GM23248 (cell line): ENCODE measurements at places on chromosomes 3 and 15. TPM values are rescaled to one million over a fixed set of nuclear protein-coding genes. Genes with fewer than 3 reads are reported as not detected.

The TRIM42 gene
- polyA plus RNA-seq, result not detected in 2 replicates

The GADL1 gene
- polyA plus RNA-seq, result not detected in 2 replicates

DNA sequence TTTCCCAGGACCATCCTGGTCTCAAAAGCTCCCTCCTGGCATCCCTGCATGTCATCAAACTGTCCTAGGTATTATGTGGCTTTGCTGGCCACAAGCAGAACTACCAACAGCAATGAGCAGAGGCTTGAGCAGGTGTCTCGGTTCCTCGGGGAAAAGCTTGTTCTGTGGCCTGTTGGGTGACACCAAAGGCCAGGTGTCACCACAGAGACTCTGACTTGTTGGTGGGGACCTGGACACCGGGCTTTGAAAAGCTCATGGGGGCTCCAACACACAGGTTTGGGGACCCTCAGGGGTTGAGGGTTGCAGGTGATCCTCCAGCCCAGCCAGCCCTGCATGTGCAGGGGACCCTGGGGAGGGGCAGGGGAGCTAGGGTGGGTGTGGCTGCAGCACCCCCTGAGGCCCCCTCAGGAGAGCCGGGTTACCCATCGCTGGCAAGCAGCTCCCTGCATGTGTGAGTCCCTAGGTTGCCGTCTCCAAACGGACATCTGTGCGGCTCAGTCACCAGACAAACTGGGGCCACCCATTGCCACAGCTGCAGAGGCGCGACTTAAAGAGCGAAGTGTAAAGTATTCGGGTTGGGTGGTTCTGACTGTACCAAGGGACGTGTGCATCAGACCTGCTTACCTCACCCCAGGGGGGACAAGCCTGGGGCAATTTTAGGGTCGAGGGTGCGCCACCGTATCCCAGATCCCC, 140.1 kb downstream of the CHSY1 start:
- H3K27ac ChIP-seq, result no peak overlapping the region
- H3K36me3 ChIP-seq, result no peaks in the 10 kb centered on the region
- peaks cover 15% of the 10 kb centered on the region for H3K4me1 ChIP-seq
- H3K27me3 ChIP-seq, result no peaks in the 10 kb centered on the region
- no peak overlapping the region for H3K4me3 ChIP-seq

- no peak overlapping the region for H3K27ac ChIP-seq
- peaks cover 14% of the 10 kb centered on the region; the same call in 1 of the 2 replicates for H3K27me3 ChIP-seq
- no peak for DNase-seq
- H3K36me3 ChIP-seq, result no peaks in the 10 kb centered on the region
- H3K4me1 ChIP-seq, result no peaks in the 10 kb centered on the region
These were observed 409.4 kb upstream of the FRG2C start for GRCh38 chr3:75254685-75255084.

The CLSTN2 gene
- polyA plus RNA-seq, result not detected in 2 replicates

DNA sequence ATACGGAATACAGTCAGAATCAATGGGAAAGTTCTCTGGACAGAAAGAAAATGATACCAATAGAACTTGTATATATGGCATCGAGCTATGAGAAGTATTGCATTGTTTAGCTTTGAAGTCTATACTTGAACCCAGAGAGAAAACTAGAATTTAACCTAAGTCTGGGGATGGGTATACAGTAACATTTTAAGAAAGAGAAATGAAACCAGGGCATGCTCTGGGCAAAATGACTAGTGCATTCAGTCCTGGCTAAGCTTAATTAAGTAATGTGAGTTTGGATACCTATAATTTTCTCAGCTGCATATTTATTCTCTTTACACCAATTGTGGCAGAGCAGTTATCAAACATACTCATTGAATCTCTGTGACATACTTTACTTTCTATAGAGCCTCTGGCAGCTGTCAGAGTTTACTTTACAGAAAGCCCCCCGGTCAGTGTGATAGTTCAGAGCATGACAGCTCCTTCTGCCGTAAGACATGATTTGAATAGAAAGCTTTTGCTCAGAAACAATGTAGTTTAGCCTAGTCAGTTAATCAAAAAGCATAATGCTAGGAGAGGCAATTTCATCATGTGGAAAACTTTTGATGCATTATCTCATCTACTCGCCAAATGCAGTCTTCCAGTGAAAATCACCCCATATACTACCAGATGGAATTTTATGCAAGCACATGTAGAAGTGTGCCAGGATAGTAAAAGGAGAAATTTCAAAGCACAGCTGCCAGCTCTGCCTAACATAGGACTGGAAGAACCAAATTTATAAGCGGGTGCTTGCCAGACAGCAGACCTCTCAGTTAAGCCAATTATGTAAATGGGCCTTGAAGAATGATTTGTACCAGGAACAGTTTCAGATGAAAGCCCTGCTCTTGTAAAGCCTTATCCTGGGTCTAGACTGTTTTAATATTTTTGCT, 40.7 kb downstream of the OXSM start:
- DNase-seq, result no peak
- no peak overlapping the region for H3K27ac ChIP-seq
- no peaks in the 10 kb centered on the region for H3K27me3 ChIP-seq
- H3K4me1 ChIP-seq, result no peaks in the 10 kb centered on the region

- no peaks in the 10 kb centered on the region for H3K27me3 ChIP-seq
- peak overlapping the region; percentile 86 for H3K4me3 ChIP-seq
- H3K4me1 ChIP-seq, result no peaks in the 10 kb centered on the region
- H3K27ac ChIP-seq, result peak overlapping the region; percentile 23
- H3K36me3 ChIP-seq, result no peaks in the 10 kb centered on the region
These were observed 694 bp downstream of the ABTB1 start for GRCh38 chr3:127673191-127674100.

DNA sequence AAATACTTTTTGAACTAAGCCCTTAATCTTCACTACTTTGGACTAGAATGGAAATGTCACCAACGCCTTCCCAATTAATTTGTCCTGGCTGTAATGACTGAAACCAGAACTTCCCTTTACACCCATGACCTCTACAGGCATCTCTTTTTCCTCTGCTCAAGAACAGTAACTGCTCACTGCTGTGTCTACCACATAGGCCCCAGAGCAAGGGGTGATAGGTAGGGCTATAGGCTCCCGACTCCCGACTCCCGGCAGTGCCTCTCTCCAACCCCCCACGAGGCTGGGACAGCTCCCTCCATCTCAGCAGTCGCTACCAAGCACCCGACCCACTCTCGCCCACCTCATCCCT, 384 bp upstream of the LEKR1 start:
- peak overlapping the region; percentile 98 for H3K27ac ChIP-seq
- H3K27me3 ChIP-seq, result no peaks in the 10 kb centered on the region
- peak overlapping the region; percentile 78 for H3K4me3 ChIP-seq

- no peak overlapping the region for H3K27ac ChIP-seq
- peaks cover 12% of the 10 kb centered on the region for H3K4me1 ChIP-seq
- H3K36me3 ChIP-seq, result no peaks in the 10 kb centered on the region
- peaks cover 6% of the 10 kb centered on the region for H3K27me3 ChIP-seq
These were observed 636 bp downstream of the TBC1D21 start for GRCh38 chr15:73873889-73874511.

DNA sequence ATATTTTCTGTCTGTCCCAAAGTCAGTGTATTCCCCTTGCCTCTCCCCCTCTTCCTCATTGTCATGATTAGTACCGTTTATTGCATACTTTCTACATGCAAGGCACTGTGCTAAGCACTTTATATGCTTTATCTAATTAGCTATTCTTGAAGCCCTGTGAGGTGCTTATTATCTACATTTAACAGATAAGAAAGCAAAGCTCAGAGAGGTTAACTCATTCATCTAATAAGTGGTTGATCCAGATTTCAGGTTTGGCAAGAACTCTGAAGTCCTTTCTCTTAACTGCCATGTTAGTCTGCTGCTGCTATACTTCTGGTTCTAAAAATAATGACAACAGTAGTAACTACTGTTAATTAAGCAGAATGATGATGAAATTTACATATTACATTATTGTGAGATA, 13.5 kb downstream of the IQGAP1 start:
- peak overlapping the region; percentile 94 for H3K27ac ChIP-seq
- no peaks in the 10 kb centered on the region for H3K27me3 ChIP-seq
- DNase-seq, result no peak
- H3K4me3 ChIP-seq, result peak overlapping the region; percentile 57
- peaks cover 67% of the 10 kb centered on the region for H3K4me1 ChIP-seq

- DNase-seq, result no peak
- H3K27me3 ChIP-seq, result no peaks in the 10 kb centered on the region
- no peaks in the 10 kb centered on the region for H3K36me3 ChIP-seq
- H3K4me1 ChIP-seq, result no peaks in the 10 kb centered on the region
- no peak overlapping the region for H3K4me3 ChIP-seq
These were observed 301.1 kb downstream of the SHQ1 start for GRCh38 chr3:72547183-72547582.

DNA sequence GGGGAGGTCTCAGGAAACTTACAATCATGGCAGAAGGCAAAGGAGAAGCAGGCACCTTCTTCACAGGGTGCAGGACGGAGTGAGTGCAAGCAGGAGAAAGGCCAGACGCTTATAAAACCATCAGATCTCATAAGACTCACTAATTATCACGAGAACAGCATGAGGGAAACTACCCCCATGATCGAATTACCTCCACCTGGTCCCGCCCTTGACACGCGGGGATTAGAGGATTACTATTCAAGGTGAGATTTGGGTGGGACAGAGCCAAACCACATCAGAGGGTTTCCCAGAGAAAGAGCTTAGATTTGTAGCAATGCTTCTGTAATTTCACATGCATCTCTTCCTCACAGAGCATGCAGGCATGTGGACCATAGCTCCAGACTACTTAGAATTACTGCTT, 615.7 kb upstream of the UBE2E2 start:
- no peaks in the 10 kb centered on the region for H3K4me1 ChIP-seq
- DNase-seq, result no peak
- no peak overlapping the region for H3K27ac ChIP-seq
- no peaks in the 10 kb centered on the region for H3K36me3 ChIP-seq
- no peaks in the 10 kb centered on the region for H3K27me3 ChIP-seq

DNA sequence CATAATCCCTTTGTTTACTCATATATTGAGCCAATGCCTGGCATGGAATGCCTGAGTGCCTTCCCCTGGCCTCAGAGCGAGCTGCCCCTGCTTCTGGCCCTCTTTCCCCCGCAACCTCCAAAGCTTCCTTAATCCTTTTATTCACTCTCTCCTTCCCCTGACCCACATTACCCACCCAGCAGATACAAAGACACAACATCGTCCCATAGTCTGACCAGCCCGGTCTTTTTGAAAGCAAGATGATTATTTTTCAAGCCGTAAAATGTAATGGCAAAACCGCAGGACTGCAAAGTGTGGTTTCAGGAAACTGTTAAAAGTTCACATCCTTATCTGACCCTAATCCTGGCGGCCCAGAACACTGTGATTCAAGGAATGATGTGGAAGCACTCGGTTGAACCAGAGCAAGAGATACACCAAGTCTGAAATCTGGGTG, 78.4 kb upstream of the LRTM1 start:
- no peak for DNase-seq
- no peaks in the 10 kb centered on the region for H3K27me3 ChIP-seq
- no peaks in the 10 kb centered on the region for H3K36me3 ChIP-seq
- no peak overlapping the region for H3K4me3 ChIP-seq
- no peak overlapping the region for H3K27ac ChIP-seq

DNA sequence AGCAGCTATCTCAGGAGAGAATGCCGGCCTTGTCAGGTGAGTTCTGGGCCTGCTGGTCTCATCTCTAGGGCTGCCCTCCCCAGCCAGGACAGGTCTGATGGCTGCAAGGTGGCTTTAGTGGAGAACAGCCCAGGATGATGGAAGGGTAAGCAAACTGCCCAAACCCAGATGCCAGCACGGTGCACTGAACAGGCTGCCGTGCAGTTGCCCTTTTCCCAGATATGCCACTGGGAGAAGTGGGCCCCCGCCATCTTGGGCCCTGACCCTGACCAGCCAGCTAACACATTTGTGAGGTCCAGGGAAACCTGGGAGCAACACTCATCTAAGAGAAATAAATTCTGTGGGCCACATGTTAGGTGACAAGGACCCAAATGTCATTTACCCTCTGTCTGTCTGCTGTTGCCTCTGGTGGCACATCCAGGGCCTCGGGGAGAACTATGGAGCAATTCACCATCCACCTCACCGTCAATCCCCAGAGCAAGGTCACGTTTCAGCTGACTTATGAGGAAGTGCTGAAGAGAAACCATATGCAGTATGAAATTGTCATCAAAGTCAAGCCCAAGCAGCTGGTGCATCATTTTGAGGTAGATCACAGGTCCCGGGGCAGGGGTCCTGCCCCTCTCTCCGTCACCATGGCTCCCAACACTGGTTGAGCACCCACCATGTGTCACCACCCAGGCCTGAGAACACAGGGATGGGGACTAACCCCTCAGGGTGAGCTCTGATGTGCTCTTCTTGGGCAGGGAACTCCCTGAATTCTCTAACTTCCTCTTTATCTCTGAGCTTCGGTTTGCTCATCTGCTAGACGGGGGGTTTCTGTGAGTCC, 1.8 kb downstream of the ITIH1 start:
- H3K27me3 ChIP-seq, result 0 out of 2 replicates have a peak, but pooled peaks cover 8% of the 10 kb centered on the region
- H3K4me1 ChIP-seq, result no peaks in the 10 kb centered on the region
- no peak for DNase-seq
- H3K27ac ChIP-seq, result no peak overlapping the region

The LMAN1L gene
- polyA plus RNA-seq, result not detected in 2 replicates

- H3K4me3 ChIP-seq, result no peak overlapping the region
- no peaks in the 10 kb centered on the region for H3K36me3 ChIP-seq
- DNase-seq, result peak; percentile 50
- H3K27ac ChIP-seq, result no peak overlapping the region
These were observed 112.5 kb downstream of the ADAMTS9 start for GRCh38 chr3:64575211-64575844.

The OR4M2 gene
- not detected in 2 replicates for polyA plus RNA-seq

DNA sequence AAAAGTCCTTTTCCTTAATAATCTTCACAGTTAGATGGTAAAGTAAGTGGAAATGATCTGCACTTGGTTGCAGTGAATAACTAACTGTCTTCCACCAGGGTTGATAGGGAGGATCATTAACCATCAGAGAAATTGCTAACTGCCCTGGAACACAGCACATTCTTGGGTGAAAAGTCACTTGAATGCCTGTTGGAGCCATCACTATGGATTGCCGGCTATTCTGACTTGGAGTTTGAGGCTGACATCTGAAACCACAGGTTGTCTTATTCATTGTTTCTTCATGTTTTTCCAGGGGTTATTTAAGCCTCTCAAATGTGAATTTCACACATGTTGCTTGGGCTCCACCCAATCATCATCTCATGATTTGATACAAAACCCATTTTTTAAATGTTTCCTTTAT, 901.4 kb downstream of the MCTP2 start:
- H3K36me3 ChIP-seq, result no peaks in the 10 kb centered on the region
- H3K27ac ChIP-seq, result peak overlapping the region; percentile 31
- peaks cover 41% of the 10 kb centered on the region for H3K4me1 ChIP-seq

DNA sequence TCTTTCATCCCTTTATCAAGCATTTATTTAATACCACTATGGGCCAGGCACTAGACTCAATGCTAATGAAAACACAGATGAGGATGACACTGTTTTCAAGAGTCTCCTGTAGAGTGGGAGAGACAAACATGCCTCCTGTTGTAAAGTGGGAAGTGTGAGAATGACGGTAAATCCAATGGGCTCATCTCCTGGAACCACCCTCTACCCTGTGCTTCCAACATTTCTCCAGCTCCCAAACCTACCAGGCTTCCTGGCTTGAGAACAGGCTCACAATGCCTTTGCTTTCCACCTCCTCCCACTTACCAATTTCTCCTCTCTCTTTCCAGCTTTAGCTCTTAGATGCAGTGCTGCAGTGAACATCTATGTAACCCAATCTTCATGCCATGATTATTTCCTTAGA, 54.1 kb upstream of the TBC1D23 start:
- no peaks in the 10 kb centered on the region for H3K36me3 ChIP-seq
- peaks cover 17% of the 10 kb centered on the region for H3K4me1 ChIP-seq
- H3K27ac ChIP-seq, result no peak overlapping the region
- no peak overlapping the region for H3K4me3 ChIP-seq

The NRG4 gene
- polyA plus RNA-seq, result 0.11 TPM in 1 of 2 replicates, not detected in the other

The SLC38A3 gene
- polyA plus RNA-seq, result 0.36 and 0.93 TPM in 2 replicates

- no peaks in the 10 kb centered on the region for H3K4me1 ChIP-seq
- H3K27ac ChIP-seq, result no peak overlapping the region
- no peak for DNase-seq
- H3K36me3 ChIP-seq, result no peaks in the 10 kb centered on the region
- no peak overlapping the region for H3K4me3 ChIP-seq
- no peaks in the 10 kb centered on the region for H3K27me3 ChIP-seq
These were observed 51.2 kb downstream of the MCTP2 start for GRCh38 chr15:94282269-94283250.
